Stimulated activated CD4-positive, alpha-beta T cell treated with anti-CD3 and anti-CD28 coated beads, Interleukin-2, amount 100 ng/mL, for 4 hours (primary cell): ENCODE measurements at places on chromosomes 5 and 9.

GRCh38 chr9:123561046-123561445 is 205.0 kb downstream of the CRB2 start:
- DNase-seq: no peak

GRCh38 chr5:58501778-58502417 is 10.7 kb downstream of the GAPT start:
- no peak for DNase-seq

DNA sequence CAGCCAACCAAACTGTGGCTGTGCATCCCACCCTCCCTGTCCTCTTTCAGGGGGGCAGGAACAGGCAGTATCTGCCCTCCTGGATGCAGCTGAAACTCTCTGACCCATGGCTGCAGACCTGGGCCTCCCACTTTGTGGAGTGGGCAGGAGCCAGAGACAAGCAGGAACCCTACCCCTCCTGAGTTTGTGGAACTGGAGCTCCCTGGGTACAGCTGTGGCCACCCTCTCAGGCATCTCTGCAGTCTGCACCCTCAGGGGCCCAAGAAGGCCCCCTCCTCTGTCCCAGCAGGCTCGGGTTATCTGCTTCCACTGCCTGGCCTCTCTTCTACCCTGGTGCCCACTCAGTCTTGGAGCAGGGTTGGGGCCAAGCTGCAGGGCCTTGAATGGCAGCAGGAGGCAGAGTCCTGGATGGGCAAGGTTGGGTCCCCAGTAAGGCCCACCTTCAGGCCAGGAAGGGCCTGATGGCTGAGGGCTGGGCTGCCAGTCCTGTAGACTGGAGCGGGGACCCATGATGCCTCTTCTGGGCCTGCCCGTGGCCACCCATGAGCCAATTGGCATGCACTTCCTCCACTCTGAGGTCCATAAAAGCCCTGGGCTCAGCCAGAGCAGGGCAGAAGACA is 619.9 kb downstream of the KIF4B start:
- no peak for DNase-seq

DNA sequence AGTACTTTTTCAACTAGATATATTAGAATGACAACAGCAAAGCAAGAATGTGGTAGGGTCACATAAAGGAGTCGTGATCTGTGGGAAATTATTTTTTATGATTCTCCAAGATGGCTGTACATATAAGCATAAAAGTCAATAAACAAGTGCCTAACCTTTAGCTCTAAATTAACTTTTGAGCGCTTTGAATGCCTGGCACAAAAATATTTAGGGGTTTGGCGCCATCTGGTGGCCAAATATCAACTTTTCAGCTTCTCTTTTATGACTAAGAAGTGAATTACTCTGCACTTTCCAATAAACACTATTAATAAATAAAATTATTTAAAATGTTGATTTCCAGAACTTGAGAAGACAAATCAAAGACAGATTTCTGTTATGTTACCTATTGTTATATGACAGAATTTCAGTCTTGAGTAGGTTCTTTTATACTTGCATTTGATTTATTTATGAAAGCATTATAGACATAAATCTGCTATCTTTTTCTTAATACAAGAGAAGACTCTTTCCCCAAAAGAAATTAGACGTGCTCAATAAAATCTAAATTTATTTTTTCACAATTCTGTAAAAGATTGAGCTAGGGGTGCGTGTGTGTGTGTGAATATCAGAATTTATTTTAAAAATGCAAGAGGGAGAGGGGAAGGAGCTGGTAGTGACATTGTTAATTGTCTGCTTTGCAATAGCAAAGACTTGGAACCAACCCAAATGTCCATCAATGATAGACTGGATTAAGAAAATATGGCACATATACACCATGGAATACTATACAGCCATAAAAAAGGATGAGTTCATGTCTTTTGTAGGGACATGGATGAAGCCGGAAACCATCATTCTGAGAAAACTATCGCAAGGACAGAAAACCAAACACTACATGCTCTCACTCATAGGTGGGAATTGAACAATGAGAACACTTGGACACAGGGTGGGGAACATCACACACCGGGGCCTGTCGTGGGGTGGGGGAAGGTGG is 36.7 kb upstream of the ARRDC3 start:
- peak; percentile 50 for DNase-seq

- no peak for DNase-seq
These were observed 12.5 kb downstream of the ERCC6L2 start for GRCh38 chr9:95887926-95888497.

DNA sequence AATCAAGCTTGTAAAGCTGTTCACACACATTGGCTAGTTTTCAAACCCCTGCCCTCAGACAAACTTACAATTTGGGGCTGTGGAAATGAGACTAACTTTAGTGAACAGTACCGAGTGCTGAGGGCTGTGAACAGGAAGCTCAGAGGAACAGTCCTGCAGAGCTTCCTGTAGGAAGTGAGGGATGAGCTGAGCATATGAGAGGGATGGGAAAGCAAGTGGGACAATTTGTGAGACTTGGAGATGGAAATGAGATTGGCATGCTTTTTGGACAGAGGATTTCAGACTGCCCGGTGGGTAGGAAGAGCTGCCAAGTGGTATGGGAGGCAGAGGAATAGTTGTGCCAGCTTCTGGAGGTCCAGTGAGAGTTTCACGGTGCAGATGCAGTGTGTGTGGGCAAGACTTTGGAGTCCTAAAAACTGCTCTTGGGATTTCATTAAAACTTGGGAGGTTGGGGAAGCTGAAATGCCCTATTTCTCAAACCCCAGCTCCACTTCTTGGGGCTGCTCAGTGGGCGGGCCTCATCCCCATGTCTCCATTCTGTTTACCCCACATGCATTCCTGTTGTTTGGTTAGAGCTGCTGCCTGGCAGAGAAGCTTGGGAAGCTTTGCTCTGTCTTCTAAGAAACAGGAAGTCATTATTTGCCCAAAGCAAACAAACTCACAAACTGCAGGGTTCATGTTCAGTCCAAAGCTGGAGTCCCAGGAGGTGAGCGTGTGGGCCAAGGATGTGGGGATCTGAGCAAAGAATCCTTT is 267.5 kb downstream of the ZSWIM6 start:
- DNase-seq: no peak

DNA sequence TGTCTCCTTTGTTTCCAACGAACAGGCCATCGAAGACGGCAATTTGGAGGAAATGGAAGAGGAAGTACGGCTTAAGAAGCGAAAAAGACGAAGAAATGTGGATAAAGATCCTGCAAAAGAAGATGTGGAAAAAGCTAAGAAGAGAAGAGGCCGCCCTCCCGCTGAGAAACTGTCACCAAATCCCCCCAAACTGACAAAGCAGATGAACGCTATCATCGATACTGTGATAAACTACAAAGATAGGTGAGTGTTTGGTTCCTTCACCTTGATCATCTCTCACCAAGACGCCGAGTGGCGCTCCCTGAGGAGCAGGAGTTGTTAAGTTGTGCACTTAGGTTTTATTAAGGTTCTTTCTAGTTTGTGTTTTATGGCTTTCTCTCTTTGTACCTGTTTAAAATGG is 146.5 kb downstream of the SMARCA2 start:
- DNase-seq: no peak

GRCh38 chr9:87543251-87543650 is 45.6 kb downstream of the DAPK1 start:
- no peak for DNase-seq

GRCh38 chr5:41835645-41836044 is 34.6 kb downstream of the OXCT1 start:
- DNase-seq: no peak

DNA sequence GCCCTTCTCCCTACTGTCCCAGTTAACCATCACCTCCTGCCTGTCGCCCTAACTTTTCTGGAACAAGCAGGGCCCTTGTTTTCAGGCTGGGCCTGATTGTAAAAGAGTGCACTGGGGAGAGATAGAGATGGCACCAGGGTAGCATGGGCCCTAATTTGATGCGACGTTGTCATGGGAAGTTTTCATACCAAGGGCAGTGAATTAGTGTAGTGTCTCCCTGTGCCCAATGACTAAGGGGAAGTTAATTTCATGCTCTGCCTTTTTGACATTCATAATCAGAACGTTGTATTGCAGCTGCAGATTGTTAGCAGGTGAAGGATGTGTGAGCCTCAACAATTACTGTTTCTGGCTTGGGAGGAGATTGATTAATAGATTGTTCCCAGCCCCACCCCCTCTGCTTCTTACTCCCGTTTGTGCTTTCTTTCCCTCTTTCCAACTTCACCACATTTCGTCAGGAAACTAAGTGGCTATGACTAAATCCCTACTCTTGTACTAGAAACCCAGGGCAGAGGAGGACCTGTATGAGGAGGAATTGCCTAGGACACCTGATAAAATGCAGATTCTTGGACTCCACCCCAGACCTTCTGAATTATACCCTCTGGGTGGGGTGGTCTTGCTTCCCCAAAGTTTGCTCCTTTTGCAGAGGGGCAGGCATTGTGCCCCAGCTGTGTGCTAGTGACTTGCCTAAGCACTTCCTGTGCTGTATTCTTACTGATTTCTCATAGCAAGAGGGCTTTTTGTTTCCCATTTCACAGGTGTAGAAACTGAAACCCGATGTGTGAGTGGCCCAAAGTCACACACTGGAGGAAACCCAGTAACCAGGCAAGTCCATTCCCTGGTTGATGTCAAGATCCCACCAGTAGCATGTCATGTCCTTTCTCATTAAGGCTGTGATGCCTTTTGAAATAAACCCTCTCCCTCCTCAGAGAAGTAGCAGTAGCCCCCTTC is 56.3 kb downstream of the DAB2IP start:
- DNase-seq: no peak

- no peak for DNase-seq
These were observed 147.6 kb downstream of the CEMIP2 start for GRCh38 chr9:71620746-71621145.

- no peak for DNase-seq
These were observed 628.0 kb upstream of the ADAMTS16 start for GRCh38 chr5:4511996-4512656.

DNA sequence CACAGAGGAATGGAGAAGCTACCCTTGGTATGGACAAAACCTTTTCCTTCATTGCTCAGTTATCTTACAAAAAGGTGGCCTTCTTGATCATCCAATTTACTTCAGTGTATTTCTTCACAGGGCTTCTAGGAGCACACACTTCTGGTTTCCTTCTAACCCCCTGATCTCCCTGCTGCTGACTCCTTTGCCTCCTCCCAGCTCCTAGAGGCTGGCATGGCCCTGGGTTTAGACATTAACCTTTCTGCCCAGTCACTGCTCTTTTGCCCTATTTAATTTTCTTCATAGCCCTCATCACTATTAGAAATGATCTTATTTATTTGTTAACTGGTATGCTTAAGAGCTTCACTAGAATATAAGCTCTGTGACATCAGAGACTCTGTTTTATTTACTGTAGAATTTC is 63.2 kb downstream of the ANKRD55 start:
- no peak for DNase-seq

DNA sequence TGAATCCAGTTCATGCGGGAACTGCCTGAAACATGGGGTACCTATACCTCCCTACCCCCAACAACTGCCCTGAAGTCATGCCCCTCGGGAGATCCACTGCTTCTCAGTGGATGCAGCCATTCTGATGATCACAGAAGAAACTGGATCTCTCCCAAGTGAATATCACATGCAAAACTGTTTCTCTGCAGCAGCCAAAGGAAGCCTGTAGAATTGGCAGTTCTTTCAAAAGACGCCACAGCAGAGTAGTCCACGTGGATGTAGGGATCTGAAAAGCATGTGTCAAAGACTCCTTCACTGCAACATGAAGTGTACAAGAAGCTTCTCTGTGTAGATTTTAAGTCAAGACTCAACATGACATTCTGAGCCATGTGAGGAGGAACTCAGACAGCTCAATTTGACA is 286.7 kb downstream of the NR3C1 start:
- no peak for DNase-seq

- DNase-seq: no peak
These were observed 19.4 kb downstream of the ZNF346 start for GRCh38 chr5:177041936-177042335.

GRCh38 chr9:68979538-68980314 is 34.2 kb downstream of the PRKACG start:
- no peak for DNase-seq

GRCh38 chr5:123929055-123929474 is 417.1 kb downstream of the CSNK1G3 start:
- no peak for DNase-seq

DNA sequence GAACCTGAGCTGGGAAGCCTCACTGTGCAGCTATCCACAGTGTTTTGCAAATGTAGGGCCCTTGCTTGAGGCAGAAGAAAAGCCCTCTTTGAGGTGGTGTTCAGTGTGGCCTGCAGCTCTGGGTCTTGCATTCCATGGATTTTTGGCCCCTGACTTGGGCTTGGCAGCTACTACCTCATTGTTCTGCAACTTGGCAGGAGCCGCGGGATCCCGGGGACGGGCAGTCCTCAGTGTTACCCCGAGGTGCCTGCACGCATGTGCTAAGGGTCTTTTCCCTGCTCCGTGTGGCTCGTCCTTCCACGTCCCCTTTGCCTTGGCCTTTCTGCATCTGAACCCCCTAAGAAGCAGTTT is 39.8 kb downstream of the NEK6 start:
- no peak for DNase-seq
